ENCODE measurements at places on chromosomes 5 and 9.

DNA sequence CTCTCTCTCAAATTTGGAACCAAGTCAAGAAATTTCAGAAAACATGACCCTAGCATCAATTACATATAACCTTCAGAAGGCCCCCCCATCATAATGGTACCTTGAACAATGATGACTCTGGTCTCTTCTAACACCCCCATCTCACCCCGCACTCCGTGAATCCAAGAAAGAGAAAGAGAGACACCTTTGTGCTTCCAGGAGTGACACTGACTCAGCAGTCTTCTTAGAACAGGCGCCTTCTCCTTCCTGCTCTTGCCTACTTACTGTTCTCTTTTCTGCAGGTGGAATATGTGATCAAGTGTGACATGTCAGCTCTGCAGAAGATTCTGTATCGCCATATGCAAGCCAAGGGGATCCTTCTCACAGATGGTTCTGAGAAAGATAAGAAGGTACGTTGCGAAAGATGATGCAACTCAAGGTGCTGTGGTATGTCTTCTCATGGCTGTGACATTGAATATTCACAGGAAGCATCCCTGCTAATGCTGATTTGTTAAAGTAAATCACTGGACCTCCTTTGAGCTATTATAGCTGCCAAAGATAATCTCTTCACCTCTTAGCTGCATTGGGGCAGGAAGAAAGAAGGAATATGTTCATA lies 81.3 kb downstream of the SMARCA2 start:
- no peak for DNase-seq

GRCh38 chr9:109717342-109717741 lies 62.7 kb upstream of the PALM2AKAP2 start:
- no peak for DNase-seq

GRCh38 chr9:97849980-97850379 lies 3.0 kb upstream of the FOXE1 start:
- DNase-seq, result no peak

DNA sequence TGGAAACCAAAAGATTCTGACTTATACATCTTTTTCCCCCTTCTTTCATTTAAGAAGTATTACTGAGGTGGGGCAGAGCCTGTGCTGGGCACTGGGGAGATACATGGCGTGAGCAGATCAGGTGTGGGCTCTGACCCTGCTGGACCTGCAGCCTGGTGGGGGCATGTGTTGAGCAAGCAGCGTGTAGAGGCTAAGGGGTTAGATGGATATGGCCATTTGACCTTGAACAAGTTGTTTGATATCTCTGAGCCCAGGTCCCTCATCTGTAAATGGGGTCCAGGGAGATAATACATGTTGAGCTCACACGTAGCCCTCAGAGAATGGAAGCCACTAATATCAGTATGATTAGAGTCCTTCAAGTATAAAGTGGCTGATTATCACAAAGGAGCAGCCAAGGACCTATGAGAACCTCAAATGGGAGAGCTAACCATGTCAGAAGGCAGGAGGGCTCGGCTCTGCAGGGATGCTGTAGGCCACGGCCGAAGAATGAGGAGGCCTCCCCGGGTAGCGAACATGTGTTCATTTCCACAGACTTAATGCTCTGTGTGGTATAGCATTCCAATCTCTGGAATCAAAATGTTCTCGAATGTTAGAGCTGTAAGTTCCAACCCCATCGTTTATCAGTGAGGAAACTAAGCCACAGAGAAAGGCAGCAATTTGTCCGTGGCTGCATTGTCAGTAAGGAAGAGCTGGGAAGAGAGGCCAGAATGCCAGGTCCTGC lies 15.4 kb upstream of the ANGPTL2 start:
- no peak for DNase-seq

DNA sequence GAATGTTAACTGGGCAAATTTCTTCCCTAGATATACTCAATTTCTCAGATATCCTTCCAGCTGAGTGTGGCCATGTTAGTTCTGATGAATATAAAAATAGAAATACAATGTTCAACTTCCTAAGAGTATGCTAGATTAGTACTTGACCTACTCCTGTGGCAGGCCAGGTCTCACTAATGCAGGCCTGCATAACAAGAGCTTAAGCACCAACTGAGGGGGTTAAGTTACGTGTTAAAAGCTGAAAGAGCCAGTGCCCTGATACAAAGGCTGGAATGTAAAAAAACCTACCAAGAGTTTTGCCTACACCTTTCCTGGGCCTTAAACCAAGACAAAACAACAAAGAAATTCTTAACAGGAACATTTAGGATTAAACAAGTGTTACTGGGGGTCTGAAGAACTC lies 102.8 kb downstream of the MRPS30 start:
- DNase-seq, result no peak

Measured in CD4-positive, alpha-beta T cell treated with Interleukin-15 for 4 hours (primary cell).